GM19239 (cell line): ENCODE measurements at places on chromosomes 1 and 21.

DNA sequence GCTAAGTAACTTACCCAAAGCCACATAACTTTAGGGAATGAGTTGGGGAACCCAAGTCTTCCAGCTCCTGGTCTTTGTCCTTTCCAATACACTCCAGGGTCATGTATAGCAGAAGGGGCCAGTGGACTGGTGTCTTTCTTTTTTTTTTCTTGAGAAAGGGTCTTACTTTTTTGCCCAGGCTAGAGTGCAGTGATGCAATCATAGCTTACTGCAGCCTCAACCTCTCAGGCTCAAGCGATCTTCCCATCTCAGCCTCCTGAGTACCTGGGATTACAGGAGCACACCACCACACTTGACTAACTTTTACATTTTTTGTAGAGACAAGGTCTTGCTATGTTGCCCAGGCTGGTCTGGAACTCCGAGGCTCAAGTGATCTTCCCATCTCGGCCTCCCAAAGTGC, 12.2 kb downstream of the NAV1 start:
- DNase-seq = no peak

DNA sequence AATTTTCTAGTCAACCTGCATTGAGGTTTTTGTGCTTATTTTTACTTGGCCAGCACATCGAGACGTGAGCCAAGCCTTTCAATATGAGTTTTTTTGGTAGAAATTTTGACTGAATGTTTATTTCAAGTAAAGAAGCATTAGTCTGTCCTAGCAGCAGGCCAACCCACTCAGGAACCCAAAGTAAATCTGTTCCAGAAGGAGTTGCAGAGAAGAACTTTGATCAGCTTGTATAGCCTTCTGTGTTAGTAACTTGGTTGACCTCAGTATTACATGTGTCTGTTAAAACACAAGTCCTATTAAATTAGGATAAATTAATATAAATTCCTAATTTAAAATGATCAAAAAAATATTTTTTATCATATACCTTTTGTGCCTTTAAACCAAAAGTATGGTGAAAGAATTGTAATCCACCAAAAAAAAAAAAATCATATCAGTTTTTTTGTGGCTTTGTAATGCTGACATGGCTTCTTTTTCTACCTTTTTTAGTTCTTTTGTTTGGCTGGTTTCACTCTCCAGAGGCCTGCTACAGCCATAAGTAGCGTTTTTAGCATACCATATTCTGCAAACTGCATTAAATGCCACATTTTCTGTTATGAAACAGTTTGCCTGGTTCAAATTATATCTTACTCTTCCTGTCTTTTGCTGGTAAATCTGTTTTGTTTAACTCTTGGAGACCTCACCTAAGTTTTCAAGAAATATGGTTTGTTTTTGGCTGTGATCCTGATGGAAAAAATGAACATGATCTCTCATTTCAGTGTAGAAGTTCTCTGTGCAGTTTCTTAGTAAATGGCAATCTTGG, 39.5 kb downstream of the ATF6 start:
- DNase-seq = no peak

- DNase-seq = no peak
Observed at GRCh38 chr1:30368651-30369240, 354.6 kb downstream of the MATN1 start.

- no peak for DNase-seq
Observed at GRCh38 chr1:30879126-30879786, 29.3 kb downstream of the SDC3 start.

GRCh38 chr1:39576016-39576657, 453 bp downstream of the PABPC4 start:
- DNase-seq = no peak

GRCh38 chr1:23567996-23568607, 8.8 kb upstream of the ID3 start:
- DNase-seq = no peak

GRCh38 chr1:223833948-223834347, 11.8 kb downstream of the TP53BP2 start:
- DNase-seq = no peak

DNA sequence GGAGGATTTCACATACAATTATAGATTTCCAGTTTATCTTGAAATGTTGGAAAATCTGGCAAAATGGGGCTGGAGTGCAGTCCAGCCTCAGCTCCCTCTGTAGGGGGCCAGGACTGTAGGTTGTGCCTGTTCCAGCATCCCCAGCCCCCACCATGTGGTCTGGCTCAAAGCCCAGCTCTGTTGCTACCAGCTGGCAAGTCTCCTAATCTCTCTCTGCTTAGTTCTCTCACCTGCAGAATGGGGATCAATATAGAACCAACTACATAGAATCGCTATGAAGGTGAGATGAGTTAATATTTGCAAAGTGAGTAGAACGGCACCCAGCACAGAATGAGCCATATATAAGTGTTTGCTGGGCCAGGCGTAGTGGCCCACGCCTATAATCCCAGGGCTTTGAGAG, 50.0 kb upstream of the TARDBP start:
- no peak for DNase-seq
